ENCODE measurements at places on chromosomes 16 and 17.

DNA sequence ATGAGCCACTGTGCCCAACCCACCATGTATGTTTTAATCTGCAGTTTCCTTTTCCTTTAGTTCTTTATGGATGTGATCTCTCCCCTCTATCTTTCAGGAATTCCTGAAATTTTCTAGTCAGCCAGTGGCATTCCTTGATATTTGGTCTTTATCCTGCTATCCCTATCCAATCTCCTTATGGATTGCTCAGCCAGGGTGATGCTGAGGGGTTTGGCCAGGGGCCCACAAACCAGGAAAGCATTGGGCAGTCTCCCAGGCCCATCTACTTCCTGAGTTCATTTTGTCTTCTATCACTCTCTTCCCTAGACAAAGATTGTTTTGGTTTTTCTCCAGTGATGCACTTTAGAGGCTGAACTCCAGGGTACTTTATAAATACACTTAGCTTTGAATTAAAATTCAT is 115.9 kb downstream of the KATNIP start:
- DNase-seq, result no peak

GRCh38 chr16:24013864-24014645 is 178.3 kb downstream of the PRKCB start:
- DNase-seq, result peak; percentile 28

DNA sequence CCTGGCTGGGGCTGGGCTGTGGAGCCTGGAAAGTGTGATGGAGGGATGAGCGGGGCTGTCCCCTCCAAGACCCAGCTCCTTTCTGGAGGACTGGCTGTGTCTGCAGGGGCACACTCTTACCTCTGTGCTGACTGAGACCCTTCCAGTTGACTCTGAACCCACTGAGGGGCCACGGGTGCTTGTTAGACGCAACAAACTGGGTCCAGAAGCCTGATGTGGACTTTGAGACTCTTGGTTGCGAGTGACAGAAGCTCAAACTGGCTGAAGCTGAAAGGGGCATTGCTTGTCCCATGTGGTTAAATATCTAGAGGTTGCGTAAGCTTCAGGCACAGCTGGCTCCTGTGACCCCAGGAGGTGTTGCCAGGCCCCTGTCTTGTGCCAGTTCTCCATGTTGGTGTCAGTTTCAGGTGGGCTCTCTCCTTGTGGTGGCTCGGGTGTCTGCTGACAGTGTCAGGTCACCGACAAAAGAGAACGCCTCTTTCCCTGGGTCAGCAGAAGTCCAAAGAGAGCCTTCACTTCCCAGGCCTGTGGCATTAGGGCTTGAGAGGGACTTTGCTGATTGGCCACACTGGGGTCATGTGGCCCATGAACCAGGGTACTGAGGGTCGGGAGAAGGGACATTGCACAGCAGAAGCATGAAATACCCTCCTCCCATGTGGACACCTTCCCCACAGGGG is 16.7 kb downstream of the ADCY7 start:
- DNase-seq, result no peak

DNA sequence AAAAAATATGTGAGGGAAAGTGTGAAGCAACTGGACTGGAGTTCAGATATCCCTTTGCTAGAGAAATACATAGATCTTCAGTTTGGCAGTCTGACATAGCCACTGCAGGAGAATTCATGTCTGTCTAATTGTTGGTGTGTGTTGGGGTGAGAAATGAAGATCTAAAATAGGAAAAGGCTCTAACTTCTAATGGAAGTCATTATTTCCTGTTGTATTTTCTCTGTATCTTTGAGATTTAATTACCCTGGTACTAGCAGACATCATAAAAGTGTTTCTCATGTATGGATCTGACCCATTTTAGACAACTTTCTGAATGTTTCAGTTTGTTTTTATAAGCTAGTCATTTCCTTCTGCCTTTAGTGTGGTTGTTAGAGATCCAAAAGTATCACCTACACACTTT is 128.3 kb downstream of the NLK start:
- no peak for DNase-seq

- no peak for DNase-seq
These were observed 29.6 kb downstream of the PRKAR1A start for GRCh38 chr17:68541816-68542215.

- DNase-seq, result no peak
These were observed 79.0 kb downstream of the GAS7 start for GRCh38 chr17:10119203-10120108.

DNA sequence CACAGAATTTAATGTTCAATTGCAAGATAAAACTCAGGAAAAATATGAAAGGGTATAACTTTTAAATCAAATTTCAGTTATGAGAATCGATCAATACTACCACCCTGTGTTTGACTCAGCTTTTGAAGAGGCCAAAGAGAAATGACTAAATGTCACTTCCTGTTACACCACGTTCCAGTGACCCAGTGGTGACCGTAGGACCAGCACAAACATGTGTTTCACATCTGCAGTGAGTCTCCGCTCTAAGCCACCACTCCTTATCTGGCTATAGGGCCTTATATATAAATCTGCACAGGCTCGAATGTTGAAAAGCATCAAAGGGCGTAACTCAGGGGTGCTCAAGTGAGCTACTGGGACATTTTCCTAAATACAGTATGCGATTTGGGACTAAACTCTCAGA is 36.1 kb downstream of the CYB5D2 start:
- no peak for DNase-seq

DNA sequence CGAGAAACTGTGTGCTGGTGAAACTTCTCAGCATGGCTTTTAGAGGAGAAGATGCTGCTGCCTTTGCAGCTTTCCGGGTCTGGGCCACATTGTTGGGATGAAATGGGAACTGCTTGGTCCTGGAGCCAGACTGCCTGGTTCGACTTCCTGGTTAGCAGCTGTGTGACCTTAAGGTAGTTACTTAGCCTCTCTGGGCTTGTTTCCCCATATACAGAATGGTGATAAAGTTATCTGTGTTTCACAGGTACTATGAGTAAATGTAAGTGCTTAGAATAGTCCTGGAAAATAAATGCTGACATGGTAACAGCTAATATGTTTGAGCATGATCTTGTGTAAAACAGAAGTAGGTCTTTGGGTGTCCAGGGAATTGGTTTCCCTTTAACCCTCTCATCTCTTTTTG is 26.3 kb downstream of the AKAP1 start:
- DNase-seq, result no peak

- peak; percentile 66 for DNase-seq
These were observed 2.6 kb upstream of the GRIN2C start for GRCh38 chr17:74862108-74862901.

- DNase-seq, result no peak
These were observed 1.8 kb upstream of the PRSS53 start for GRCh38 chr16:31090540-31090939.

- no peak for DNase-seq
These were observed 48.9 kb downstream of the SNX29 start for GRCh38 chr16:12025472-12025871.

- DNase-seq, result no peak
These were observed 126.4 kb downstream of the KCNJ2 start for GRCh38 chr17:70295731-70296130.

- peak; percentile 37 for DNase-seq
These were observed 12.7 kb upstream of the HASPIN start for GRCh38 chr17:3710951-3711383.

DNA sequence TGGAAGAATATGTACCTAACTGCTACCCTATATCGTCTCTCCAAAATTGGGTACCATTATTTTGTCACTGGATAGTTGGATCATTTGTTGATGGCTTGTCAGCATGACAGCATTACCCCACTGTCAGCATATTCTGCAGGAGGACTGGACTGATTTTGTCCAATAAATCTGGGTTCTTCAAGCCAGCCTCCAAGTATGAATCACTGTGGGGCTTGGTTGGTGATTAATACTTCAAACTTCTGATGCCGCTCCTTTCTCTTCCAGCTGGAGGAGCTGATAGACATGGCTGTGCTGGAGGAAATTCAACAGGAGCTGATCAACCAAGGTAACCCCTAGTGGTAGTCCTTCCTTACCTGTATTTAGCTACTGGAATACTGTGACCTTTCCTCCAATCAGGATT is 2.5 kb downstream of the RPAIN start:
- no peak for DNase-seq

GRCh38 chr16:50274326-50275097 is 8.2 kb downstream of the ADCY7 start:
- DNase-seq, result peak; percentile 47

DNA sequence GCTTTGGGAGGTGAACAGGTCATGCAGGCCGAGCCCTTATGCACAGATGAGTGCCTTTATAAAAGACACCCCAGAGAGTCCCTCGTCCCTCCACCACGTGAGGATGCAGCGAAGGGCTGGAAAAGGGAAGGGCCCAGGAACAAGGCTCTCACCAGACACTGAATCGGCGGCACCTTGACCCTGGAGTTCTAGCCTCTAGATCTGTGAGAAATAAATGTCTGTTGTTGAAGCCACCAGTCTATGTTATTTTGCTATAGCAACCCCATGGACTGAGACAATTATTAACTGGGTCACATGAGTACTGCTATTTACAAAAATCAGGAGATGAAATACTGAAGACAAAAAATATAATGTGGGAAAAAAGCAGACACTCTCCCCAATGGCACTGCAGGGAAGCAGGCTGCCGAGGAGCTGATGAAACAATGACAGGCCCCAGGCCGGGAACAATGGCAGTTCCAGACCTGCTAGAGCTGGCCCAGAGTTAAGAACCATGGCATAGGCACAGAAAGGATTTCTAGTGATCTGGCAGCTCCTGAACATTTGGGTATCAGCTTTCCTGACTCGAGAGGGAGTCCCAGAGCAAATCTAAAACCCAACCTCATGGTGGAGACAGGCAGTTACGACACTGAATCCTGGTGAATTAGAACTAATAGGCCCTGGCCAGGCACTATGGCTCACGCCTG is 17.8 kb upstream of the GGA2 start:
- DNase-seq, result no peak

DNA sequence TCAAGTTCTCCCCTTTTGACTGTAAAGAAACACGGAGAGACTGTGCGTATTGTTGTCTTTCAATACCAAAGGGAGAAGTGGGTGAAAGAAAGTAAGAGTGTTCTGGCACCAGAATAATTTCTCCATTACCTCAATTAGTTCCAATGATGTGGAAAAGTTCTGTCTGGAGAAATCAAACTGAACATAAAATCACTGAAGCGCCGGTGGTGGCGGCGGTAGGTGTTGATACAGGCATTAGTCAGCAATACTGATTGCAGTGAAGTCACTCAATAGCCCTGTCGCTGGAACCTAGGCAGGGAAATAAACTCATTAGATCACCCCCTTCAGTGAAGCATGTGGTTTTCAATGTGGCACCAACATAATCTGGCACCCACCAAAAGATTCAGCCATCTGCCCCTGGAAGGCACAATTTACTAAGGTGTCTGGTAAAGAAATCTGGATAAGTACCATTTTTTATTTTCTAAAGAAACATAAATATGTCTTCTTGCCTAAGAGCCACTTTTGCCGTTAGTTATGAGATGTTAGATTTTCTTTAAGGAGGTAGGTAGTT is 274.2 kb upstream of the SOX9 start:
- no peak for DNase-seq

GRCh38 chr17:51442088-51442865 is 181.9 kb downstream of the UTP18 start:
- DNase-seq, result no peak

GRCh38 chr17:69876757-69877156 is 198.3 kb upstream of the KCNJ16 start:
- no peak for DNase-seq

DNA sequence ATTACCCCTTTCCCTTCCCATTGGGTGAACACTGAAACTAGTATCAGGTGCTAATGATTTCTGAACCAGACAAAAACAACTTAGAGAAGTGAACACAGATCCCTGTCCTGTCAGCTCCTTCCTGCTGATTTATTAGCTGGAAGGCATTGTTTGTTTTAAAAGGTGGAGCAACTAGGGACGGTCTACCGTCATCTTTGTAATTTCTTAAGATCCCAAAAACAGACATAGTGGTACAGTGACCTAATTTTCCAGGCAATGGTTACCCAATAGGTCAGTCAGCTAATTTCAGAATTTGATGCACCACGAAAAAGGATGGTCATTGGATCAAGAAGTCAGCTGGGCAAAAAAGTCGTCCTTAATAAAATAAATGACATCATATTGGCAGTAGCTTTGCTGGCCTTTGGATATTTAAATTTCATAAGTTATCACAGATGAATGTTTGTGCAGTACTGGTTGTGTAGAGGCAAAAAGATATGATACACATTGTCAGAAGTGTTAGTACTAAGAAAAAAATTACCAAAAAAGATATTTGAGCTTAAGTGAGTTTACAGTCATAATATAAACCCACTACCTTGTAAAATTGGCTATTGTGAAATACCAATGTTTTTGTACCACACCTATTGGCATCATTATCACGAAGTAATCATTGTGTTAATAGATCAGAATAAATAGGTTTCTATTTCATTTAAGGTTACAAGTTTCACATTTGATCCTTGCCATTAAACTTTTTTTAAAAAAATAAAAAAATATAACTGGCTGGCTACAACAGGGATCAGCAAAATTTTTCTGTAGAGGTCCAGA is 27.2 kb upstream of the KCNJ16 start:
- no peak for DNase-seq

DNA sequence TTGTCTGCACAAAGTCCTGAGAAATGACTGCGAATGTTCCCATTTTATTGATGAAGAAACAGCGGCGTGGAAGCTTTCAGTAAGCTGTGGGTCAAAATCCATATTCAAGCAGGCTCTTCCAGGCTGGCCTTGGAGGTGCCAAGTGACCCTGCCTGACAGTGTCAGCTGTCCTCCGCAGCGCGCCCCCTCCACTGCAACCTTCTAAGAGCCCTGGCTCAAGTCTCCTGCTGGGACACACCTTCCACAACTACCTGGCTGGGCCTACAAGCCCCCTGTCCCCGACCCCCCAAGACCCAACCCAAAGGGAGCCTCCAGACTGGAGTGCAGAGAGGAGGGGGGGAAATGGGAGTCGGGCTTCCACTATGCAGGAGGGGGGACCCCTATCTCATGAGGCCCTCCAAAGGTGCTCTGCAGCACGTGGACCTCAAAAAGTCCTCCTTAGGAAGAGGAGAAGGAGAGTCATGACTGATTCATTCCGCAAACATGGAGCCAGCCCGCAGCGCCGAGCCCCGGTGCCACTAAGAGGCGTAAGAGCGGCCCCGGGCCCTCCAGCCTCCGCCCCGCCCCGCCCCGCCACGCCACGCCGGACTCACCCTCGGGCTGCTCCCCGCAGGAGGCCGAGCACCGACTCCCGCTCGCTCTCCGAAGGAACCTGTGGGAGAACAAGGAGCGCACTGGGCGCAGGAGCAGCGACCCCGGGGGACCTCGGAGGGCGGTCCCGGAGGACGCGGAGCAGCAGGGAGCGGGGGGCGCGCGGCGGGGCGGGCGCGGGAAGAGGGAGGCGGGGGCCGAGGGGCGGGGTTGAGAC is 574 bp downstream of the MPP3 start:
- DNase-seq, result peak; percentile 8

GRCh38 chr16:11340710-11341109 is 4.5 kb upstream of the RMI2 start:
- DNase-seq, result no peak

DNA sequence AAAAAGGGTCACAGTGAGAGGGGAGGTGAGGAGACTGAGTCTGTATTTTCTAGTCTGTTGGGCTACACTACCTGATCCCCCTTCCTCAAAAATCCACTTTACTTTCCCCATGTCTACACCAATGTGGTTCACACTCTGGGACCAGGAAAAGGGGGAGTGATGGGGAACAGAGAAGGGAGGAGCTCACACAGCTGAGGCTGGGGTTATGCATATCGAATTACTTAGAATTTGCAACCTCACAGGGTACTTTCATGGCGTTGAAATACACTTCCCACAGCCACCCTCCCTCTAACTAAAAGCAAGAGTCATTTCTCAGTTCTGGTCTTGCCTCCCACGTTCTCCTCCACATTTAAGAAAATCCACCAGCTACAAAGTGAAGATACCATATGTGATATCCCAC is 14.1 kb downstream of the MAPT start:
- DNase-seq, result no peak

Data from T-helper 9 cell (primary cell).